ENCODE measurements at places on chromosomes 6 and 20.

GRCh38 chr6:49739423-49739822 lies 4.8 kb downstream of the CRISP3 start:
- no peak for DNase-seq

- DNase-seq: no peak
These were observed 11.8 kb downstream of the DCBLD1 start for GRCh38 chr6:117494283-117494682.

- DNase-seq: no peak
These were observed 2.6 kb downstream of the EPHA7 start for GRCh38 chr6:93416571-93417420.

DNA sequence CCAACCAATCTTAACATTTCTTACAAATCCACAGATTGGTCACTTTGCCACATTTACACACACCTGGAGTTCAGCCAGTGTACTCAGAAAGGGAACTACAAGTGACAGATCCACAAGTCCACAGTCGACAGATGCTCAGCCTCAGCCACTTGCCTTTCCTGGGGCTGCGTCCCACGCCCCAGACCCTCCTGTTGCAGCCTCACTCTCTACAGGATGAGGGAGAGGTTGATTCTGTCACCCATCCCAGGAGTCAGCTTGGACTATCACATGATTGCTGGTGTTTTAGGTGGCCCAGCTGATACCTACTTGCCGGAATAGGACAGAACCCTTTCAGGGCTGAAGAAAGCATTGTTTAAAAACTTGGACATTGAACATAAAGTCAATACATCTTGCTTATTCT lies 108.8 kb downstream of the FAM120B start:
- no peak for DNase-seq

DNA sequence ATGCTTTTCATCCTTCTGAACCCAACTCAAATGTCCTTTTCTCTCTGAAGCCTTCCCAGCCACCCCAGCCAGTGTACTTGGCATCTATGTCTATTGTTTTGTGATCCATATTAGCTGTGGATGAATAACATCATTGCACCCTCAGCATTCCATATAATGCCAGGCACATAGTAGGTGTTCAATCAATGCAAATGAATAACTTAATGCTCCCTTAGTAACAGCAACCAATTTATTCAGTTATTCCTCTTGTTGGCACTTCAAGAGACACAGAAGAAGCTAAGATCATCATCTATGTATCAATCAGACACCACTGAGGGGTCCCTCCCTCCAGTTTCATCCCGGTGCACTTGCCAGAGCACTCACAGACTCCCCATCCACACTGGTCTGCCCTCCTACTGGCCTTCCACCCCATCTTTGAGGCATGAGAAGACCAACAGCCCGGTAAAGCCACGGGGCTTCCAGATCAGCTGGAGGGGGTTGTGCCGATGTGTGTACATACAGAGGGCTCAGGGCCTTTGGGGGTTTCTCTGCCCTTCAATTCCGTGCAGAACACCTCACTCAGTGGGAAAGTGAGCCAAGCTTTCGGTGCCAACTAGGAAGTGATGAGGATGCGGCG lies 2.4 kb upstream of the TAF8 start:
- DNase-seq: no peak

DNA sequence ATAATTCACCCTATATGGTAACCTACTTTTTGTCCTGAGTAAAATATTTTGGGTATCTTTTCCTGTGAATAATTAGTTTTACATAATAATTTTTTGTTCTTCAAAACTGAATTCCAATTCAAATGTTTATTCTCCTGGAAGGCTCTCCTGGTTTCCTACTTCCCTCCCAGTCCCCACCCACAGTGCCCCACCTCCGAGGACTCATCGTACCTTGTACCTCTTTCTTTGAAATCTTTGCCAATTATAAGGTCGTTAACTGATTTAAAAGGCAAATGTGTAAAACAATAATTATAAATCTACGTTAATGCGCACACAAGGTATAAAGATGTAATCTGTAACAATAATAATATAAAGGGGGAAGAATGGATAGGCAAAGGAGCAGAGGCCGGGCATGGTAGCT lies 40.5 kb upstream of the VEGFA start:
- no peak for DNase-seq

- peak; percentile 62 for DNase-seq
These were observed 608 bp upstream of the EIF2S2 start for GRCh38 chr20:34112600-34113101.

GRCh38 chr6:30344191-30344867 lies 627 bp upstream of the RPP21 start:
- DNase-seq: no peak

DNA sequence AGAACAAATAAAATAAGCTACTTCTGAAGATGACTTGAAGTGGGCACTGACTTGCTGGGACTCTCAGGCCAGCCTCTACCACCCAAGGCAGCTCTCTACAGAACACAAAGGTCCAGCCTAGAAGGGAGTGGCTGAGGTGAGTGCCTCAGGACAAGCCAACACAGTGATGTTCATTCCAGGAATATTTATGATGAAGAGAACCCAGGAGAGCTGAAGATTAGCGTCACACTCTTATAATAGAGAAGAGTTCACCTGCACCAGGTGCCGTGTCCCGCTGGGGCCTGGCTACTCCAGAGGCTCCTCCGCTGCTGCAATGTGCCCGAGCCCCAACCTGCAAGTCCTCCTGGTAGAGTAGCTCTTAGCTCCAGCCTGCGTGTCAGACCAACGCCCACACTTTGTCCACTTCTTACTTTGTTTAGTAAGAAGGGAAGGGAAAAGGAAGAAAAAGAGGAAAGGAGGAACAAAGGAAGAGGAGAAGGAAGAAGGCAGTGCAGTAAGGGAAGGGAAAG lies 182.4 kb upstream of the QKI start:
- no peak for DNase-seq

GRCh38 chr6:31403283-31404060 lies at the start of gene MICA:
TSS of gene MICA (plus strand) at chr6:31403595. CDS start at chr6:31403633, 38 bp downstream.
- peak; percentile 47 for DNase-seq

GRCh38 chr6:72418495-72418894 lies 203.4 kb upstream of the KCNQ5 start:
- DNase-seq: no peak

DNA sequence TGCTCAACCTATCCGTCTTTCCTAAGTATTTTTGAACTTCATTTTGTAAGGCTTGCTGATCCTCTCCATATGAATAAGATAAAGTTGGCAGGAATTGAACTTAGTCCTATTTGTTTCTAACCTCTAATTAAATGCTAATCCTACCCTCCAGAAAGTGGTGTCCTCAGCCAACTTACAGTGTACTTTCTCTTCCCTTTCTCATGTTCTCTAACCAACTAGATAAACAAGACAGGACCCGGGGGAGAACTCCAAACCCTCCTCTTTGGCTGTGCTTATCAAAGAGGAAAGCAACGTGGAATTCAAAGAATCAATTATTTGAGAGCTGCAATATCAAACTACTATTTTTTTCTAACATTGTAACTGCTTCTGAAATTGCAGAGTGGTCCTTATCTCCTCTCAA lies 56.5 kb upstream of the NRSN1 start:
- DNase-seq: no peak

GRCh38 chr6:54107470-54108090 lies 3.7 kb upstream of the MLIP start:
- no peak for DNase-seq

DNA sequence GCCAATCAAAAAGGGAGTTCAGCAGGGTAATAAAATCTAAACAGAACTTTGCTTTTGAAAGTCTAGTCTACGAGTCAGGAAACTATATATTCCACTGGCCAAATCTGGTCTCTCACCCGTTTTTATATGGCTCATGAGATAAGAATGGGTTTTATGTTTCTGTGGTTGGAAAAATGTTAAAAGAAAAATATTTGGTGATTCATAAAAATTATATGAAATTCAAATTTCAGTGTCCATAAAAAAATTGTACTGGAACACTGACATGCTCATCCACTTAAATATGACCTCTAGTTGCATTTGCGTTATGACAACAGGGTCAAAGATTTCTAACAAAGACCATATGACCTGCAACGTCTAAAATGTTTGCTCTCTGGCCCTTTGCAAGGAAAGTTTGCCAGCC lies 22.3 kb upstream of the LAMP5 start:
- no peak for DNase-seq

DNA sequence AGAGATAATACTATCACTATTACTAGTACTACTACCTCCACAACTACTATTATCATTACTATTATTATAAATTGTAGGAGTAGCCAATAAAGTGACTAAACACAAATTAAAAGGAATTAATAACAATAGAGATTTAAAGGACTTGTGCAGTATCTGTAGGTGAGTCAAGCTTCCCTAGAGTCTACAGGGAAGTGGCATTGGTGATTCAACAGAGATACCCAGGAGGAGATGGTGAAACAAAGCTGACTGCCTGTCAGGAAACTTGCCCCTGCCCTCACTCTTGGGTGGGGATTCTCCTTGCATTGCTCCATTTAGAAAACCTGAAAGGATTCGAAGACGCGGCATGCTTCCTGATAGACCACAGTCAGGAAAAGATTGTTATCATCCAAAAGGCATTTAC lies 23.3 kb upstream of the BCLAF1 start:
- DNase-seq: no peak

DNA sequence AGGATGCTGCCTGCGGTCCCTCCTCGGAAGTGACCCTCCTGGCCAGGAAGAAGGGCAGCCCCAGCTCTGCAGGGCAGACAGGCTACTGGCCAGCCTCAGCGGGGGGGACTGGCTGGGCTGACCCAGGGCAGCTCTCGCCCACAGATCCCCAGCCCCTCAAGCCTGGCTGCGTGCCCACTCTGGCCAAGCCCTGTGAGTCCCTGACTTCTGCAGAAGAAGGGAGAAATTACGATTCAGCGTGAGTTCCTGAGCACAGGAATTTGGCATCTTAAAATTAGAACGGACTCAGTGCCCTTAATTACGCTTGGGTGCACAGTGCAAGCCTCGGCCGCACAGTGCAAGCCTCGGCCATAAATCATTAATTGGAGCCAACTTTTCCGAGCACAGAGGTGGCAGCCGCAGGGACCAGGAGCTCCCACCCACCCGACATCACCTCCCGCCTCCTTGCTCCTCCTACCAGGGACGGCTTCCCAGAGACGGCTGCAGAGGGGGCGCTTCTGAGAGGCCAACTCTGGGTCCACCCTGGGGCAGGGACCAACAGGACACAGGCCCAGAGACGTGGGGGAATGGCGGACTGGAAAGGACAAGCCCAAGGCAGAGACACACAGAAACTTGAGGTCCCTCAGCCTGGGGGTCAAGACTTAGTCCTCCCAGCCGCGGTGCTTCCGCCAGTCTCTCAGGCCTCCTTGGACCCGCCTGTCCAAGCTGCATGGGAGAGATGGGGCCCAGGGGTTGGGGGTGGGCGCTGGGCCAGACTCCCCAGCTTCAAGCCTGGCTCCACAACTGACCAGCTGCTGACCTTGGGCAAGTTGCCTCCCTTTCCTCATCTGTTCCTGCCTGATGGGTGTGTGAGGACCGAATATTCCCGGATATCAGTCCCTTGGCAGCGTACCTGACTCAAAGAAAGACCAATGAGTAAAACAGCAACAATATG lies 165.4 kb downstream of the TAF4 start:
- DNase-seq: no peak

GRCh38 chr6:41957117-41957516 lies 15.5 kb upstream of the CCND3 start:
- no peak for DNase-seq

GRCh38 chr20:9353916-9354276 lies 160.5 kb upstream of the LAMP5 start:
- DNase-seq: no peak

GRCh38 chr20:63312273-63312672 lies 19.3 kb downstream of the COL20A1 start:
- no peak for DNase-seq

DNA sequence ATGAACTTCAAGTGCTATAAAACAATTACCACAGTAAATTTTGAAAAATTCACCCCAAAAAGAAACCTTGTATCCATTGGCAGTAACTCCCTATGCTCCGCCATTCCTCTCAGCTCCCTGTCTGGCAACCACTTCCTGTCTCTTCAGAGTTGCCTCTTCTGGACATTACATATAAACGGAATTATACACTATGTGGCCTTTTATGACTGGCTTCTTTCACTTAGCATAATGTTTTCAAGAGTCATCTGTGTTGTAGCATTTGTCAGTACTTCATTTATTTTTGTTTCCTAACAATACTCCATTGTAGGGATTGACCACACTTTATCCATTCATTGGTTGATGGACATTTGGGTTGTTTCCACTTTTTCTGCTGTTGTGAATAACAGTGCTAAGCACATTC lies 50.1 kb downstream of the CEP43 start:
- DNase-seq: no peak

All from HuH-7 (cell line).